Sigmoid colon (tissue), 7 donors: ENCODE measurements at places on chromosomes 6 and 20.
A peak's percentile ranks its signal among the peaks of the same experiment; 100 is the strongest.

DNA sequence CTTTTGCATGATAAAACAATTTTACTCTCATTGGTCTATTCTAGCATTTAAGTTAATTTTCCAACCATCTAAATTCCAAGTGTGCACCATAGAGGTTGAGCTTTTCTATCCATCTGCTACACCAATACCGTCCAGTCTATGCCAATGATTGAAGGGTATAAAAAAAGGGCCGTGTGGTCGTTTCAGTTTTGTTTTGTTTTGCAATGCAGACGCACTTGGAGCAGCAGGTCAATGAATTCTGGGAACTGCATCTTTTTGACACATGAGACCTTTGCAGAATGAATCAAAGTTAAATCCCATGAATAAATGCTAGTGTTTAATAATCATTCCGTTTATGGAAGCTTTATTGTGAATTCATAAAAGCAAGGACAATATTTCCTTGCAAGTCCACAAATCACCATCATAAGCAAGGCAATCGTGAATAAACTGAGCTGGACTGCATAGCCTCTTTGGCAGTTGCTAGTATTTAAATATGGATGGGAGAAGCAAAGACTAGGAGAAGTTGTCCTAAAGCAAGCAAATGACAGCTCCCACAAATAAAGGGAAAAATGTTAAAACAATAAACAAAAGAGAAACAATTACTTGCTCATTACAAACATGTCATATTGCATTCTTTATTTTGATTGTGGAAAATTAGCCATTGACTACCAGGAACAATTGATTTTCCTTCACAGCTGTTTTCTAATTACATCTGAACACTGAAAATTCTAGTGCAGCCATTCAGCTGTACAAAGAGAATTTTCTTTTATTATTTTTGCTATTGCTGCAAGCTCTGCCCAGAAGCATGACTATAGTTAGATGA lies 649.7 kb upstream of the GJE1 start:
- no peak for DNase-seq

GRCh38 chr20:46022411-46023147 lies 6.4 kb upstream of the SLC12A5 start:
- no peak for DNase-seq

- DNase-seq: no peak
These were observed 19.1 kb upstream of the MYLIP start for GRCh38 chr6:16109659-16110305.

DNA sequence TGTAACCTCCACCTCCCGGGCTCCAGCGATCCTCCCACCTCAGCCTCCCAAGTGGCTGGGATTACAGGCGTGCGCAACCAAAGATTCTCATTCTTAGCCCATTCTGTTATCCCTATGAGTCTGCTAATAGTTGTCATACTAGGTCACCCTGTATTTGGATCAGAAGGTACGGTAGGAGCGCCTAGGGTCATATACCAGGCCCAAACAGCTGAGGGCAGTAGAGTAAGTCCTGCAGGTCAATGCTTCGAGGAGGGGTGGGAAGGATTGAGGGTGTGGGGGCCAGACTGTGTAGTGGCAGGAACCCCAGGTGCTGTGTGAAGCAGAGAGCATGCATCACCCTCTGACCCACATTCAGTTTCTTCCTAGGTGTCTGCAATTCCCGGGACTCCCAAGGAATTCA lies 22.7 kb upstream of the POU5F1 start:
- DNase-seq: no peak

GRCh38 chr20:63752411-63753101 lies 13.0 kb downstream of the SLC2A4RG start:
- DNase-seq: no peak

DNA sequence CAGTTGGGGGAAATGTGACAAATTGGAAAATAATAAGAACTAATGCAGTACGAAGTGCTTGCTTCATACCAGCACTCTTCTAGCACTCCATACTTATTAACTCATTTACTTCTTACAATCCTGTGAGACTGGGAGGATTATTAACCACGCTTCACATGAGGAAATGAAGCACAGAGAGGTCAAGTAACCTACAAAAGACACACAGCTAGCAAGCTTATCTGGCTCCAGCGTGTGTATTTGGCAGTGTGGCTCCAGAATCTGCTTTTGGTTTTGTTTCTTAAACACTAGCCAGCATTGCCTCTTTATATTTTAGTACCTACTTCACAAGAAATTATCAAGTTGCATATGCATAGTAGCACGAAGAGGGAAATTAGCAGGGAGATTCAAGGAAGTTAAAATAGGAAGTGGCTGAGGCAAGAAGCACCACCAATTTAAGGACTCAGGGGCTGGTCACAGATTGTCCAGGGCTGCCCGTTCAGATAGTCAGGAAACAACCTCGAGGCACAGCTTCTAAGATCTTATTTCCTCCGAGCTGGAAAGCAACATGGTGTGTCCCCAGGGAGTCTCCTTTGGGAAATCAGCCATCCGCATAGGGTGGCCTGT lies 302.7 kb upstream of the PRDM1 start:
- no peak for DNase-seq

DNA sequence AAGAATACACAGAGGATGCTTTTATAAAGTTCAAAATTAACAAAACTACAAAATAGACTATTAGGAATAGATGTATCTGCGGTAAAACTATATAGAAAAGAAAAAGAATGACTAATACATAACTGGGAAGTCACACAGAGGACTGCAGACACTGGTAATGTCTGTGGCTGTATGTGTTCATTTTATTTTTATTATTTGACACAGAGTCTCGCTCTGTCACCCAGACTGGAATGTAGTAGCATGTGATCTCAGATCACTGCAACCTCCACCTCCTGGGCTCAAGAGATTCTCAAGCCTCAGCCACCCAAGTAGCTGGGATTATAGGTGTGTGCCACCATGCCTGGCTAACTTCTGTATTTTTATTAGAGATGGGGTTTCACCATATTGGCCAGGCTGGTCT lies 38.9 kb downstream of the ESF1 start:
- no peak for DNase-seq

GRCh38 chr20:59063358-59064213 lies 21.0 kb upstream of the PRELID3B start:
- DNase-seq: peak; percentile 84

DNA sequence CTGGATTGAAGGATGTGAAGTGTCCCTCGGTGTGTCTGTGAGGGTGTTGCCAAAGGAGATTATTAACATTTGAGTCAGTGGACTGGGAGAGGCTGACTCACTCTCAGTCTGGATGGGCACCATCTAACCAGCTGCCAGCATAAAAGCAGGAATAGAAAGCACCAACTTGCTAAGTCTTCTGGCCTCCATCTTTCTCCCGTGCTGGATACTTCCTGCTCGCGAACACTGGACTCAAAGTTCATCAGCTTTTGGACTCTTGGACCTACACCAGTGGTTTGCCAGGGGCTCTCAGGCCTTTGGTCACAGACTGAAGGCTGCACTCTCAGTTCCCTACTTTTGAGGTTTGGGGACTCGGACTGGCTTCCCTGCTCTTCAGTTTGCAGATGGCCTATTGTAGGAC lies 220.3 kb upstream of the LRFN2 start:
- no peak for DNase-seq

DNA sequence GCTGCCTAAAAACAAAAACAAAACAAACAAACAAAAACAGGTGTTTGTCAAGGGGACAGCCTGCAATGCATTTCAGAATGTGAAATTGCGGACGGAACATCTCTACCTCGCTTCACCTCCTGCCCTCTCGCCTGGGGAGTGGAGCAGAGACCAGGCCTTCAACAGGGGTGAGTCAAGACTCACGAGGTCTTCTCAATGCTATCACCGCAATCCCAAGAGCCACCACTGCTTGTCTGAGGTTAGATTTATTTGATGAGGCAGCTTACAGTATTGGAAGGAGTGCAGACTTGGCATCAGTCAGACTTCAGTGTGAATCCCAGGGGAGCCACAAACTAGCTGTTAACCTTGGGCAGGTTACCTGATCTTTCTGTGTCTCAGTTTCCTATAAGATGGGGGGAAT lies 7.7 kb downstream of the GABRR1 start:
- DNase-seq: no peak

- DNase-seq: no peak
These were observed 175.5 kb upstream of the GJE1 start for GRCh38 chr6:141957271-141957670.

- DNase-seq: no peak
These were observed 64.8 kb downstream of the UTRN start for GRCh38 chr6:144349690-144350527.

DNA sequence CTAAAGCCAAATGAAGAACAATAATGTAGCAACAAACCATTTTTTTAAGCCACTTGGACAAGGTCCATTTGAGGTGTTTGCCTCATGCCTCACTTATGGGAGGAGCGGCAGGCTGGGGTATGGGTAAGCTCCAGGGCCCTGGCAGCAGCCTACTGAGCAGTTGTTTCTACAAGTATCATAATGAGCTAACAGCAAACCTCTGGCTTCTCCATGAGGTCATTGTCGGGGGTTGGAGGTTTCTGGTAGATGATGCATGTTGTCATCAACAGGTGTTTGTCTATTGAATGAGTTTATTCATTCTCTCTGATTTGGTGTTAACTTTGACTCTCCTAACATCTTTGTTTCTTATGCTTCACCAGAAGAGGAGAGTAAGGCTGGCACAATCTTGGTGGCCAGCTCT lies 150.7 kb downstream of the TBC1D7 start:
- DNase-seq: no peak

DNA sequence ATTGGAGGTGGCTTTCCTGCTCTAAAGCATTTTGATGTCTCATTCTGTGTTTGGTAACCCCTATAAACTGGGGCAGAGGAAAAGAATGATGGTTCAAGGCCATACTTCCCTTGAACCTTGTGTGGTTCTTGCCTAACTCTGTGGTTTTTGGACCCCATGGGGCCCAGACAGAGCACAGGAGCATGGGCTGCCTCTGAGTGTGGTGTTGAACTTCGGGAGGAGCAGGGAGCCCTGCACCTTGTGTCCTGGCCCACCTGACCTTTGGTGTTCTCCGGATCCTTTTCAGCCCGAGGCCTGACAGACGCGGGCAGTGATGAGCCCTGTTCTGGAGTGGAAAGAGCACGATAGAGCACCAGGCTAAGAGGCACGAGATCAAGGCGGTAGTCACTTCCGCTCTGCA lies 18.8 kb downstream of the TMEM74B start:
- no peak for DNase-seq

GRCh38 chr20:24964506-24964840 lies 15.4 kb downstream of the CST7 start:
- peak; percentile 32 for DNase-seq

DNA sequence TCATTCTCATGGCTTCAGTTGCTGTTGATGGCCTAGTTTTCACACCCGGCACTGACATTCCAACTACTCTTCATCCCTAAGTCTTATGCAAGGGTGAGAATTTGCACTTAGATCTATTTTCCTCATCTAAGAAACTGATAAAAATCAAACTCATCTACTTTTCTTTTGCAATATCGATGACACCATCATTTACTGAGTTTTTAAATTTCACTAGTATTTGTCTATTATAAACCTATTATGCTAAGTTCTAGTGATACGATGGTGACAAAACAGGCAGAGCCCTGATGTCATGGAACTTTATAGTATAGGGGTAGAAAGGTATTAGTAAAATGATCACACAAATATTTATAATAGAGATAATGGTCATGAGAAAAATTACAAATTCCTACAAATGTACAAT lies 167.9 kb upstream of the CITED2 start:
- DNase-seq: no peak

- DNase-seq: no peak
These were observed 253.0 kb upstream of the SOX4 start for GRCh38 chr6:21340573-21340972.

DNA sequence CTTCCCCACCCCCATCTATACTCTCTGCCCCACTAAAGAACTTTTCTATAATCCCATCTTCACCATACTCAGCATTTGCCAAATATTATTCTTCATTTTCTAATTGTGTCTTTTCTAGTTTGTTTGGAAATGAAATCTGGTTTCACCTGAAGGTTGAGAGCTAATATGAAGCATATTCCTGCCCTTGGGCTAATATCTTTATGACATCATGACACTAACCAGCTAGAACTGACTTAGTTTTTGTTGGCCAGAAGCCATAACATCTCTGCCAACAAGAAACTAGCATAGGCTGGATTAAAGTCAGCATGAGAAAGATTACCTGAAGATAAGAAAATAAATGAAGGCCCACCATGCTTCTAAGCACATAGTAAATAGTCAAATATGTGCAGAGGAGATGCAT lies 16.7 kb downstream of the UNC5CL start:
- DNase-seq: no peak

DNA sequence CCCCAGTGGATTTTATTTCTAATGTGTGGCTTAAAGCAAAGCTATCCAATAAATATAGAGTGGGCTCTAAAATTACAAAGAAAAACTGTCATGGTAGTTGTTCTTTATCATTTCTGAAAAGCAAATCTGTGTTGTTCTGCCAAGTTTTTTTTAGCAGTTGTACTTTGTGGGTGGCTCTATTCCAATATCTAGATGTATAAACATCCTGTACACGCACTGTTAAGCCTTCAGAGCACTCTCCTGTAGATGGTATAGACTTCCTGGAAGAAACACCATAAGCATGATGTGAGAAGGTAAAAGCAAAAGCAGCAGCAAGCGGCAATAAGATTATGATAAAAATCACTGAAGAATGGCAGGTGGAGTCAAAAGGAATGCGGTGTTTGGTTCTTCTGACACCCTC lies 21.5 kb upstream of the TMEM30A start:
- DNase-seq: no peak

GRCh38 chr20:47981222-47981621 lies 195.9 kb upstream of the SULF2 start:
- DNase-seq: no peak

DNA sequence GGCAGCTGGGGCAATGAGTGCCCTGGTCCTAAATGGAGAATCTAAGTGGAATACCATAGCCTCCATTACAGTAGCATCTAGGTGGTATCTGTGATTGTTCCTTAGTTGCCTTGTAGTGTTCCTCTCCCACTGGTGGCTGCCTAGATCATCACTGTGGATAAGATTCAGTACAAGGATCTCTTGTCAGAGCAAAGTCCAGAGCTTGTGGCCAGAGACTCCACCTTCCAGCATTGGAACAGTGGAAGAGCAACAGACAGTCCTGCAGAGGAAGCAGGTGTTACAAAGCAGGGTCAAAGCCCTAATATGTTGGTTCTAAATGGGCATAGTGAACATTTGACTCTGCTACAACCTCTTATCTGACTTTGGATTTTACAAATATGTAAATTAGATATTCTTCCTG lies 194.1 kb upstream of the GRIK2 start:
- no peak for DNase-seq

DNA sequence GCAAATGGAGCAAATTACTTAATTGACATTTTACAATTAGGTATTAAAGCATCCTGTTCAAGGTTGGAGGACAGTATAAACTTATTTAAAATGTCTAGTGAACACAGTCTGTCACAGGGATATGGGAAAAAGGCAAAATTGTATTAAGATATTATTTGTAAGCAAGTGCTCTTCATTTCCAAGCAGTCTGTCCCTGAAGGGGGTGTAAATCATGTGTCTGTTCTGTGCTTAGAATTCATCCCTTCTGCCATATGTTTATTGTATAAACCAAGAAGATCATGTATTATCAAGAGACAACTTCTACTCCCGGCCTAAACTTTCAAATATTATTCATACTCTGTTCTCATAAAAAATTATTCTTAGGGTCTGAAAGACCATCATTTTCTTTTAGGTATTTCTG lies 144.8 kb downstream of the BCKDHB start:
- no peak for DNase-seq
